ENCODE measurements at places on chromosomes 1 and 21.

DNA sequence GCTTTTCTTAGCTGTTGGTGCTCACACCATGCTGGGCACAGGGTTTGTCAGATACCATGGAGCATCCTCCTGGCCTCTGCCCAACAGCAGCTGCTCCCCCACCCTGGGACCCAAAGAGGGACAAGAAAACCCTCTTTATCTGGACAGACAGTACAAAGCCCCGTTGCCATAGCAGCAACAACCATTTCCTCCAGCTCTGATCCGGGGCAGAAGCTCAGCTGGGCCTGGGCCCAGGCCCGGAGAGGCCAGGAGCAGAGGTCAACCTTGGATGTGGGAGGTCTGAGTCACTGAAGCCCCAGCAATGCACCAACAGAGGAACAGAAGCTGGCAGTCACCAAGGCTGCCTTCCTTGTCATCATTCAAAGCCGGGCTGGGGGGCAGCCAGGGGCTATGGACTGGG is 228.4 kb upstream of the POU3F1 start:
- DNase-seq, result no peak

- no peak for DNase-seq
Measured at GRCh38 chr1:14482784-14483450, 115.6 kb upstream of the KAZN start.

DNA sequence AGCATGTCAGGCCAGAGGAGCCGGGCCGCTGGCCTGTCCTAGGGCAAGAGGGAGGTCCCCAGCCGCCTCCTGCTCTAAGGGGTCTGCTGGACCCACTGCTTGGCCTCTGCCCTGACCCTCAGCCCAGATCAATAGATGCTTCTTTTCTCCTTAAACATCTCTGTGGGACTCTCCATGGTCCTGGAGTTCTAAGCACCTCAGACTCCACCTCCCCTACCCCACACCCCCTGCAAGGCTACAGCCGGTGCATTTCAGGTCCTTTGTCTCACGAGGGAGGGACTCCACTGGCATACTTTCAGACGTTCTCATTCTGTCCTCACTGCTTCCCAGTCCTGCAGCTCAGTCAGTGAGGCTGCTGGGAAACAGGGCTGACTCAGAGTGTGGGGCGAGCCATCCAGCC is 11.0 kb downstream of the CNTN2 start:
- DNase-seq, result no peak

GRCh38 chr21:28963831-28964230 is 28.8 kb downstream of the LTN1 start:
- DNase-seq, result no peak

Data from ELR (cell line).